Astrocyte (in vitro differentiated cells and primary cell): ENCODE measurements at places on chromosomes 12 and 14.

DNA sequence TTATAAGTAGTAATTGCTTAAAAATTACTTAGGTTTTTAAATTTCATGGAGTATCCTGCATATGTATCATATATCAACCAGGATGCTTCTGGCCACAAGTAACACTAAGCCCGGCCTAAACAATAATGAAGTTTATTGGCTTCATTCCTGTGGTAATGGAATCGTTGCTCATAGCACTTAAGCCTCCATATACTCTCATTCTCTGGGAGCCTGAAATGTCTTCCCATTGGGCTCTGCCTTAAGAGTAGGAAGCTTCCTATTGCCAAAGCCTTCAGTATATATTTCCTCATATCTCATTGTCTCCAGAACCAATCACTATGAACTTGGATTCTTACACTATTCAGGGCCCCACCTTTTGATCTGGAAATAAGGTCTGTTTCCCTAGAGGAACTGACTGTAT lies 83.8 kb upstream of the DNM1L start:
- peak; percentile 65 for DNase-seq

GRCh38 chr14:23275412-23275811 lies 10.5 kb downstream of the HOMEZ start:
- DNase-seq = no peak

DNA sequence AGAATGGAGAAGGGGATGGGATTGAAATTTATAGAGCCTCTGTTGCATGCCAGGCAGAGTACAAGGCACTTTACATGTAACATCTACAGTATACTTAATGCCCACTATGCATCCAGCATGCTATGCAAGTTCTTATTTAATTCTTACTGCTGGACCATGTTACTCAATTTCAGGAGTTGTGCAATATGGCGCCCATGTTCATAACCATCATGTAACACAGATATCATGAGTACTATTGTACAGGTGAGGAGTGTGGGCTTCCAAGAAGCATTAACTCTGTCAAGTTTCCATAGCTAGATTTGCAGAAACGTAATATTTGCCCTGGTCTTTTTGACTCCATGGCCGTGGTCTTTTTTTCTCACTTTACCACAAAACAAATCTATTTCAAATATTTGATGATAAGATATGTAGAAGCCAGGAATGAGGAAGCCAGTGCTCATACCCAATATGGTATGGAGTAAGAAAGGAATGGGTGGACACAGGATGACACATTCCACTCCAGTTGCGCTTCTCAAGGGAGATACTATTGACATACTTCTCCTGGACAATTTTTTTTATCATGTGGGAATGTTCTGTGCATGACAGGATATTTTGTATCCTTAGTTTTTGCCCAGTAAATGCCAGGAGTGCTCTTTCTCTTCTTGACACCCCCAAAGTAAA lies 191.8 kb downstream of the C12orf75 start:
- DNase-seq = peak; percentile 90

DNA sequence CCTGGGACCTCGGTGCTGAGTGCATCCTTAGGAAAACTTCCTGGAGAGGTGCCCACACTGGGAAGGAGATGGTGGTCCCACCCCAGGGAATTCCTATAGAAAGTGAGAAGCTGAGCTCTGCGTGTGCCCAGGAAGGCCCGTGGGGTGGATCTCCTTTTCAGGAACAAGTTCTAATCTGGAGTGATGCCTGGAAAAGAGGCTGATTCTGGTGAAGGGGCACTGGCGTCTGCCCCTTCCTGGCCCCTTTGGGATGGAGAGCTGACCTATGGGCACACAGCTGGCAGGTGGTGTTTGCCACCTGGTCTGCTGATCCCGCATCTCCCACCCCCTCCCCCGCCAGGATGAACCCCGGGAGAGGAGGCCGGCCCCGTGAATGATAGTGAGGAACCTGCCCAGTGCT lies 142.0 kb upstream of the RTL1 start:
- no peak for DNase-seq

DNA sequence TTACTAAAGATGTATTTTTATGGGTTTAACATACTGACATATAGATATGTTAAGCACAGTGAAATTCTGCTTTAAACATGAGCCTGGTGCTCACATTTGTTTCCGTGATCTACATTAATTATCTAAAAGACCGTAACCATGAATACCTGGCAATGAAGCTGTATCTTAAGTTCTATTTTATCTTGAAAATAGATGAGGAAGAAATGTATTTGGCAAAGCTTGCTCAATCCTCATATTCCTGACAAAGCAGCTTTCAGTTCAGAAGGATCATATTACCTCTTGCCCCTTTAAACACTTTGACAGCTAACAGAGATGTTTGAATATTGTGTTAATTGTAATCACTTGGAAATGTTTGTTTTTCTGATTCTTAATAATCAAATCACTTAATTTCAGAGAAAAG lies 9.8 kb downstream of the EPYC start:
- DNase-seq = no peak

DNA sequence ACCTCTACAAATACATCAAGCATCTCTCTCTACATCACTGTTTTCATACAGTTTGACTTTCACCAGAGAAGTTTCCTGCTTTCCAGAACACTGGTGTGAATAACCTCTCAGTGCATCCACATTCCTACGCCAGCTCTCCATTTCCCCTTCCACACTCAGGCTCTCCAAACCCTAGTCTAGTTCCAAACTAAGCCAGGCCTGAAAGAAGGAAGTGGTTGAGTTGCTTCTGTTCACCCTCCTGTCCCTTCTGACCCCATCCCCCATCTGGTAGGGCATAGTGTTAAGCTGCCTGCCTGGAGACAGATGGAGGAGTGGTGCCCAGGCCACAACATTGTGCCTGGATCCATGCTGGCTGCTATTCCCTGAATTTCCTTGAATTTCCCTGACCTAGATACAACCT lies 132.4 kb downstream of the GPR65 start:
- no peak for DNase-seq

DNA sequence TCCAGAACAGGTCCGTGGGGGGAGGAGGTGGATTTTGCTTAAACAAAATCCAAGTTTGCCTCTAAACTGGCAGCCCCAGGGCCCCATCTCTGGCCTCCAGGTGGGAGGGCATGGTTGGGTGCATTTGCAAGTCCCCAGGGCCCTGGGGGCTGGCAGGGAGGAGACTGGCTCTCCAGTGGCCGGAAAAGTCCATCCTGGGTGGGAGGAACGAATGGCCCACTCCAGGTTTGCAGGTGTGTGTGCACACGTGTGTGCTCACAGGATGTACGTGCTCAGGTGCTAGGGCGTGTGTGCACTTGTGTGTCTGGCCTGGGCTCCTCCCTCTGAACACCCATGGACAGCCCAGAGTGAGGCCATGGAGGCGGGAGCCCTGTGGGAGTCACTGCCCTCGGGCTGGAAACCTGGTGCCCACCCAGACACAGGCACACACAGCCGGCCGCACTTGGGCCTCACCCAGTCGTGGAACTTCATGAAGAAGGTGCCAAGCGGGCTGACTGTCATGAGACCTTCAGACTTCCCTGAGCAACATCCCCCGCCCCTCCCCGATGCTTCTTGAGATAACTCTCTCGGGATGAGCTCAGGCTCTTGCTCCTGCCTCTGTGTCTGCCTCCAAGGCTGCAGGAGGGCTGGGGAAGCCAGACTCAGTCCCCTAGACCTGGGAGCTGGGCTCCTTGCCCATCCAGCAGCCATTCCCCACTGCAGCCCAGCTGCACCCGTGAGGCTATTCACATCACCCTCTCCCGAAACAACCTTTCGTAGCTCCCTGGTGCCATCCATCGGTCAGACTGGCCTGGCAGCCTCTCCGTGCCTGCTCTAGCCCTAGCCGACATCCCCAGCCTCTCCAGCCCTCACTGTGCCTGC lies 9.4 kb downstream of the AHNAK2 start:
- peak; percentile 12 for DNase-seq

DNA sequence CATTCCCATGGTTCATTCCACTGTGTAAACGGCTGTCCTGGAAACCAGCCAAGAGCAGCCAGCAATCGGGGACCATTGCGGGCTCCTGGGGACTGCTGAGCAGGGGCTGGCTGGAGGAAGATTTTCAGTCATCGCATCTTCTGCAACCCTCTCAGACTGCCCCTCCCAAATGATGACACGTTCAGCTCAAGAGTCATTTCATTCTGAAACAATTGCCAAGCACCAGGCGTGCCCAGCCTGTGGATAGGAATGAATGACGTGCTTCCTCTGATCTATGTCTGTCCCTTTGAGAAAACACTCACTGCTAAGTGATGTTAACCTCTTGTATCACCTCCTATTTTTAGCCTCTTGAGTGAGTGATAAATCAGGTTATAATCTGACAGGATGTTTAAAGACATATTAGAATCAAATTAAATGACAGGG lies 62.0 kb downstream of the NDUFA12 start:
- DNase-seq = peak; percentile 77

- DNase-seq = no peak
Measured at GRCh38 chr12:57469296-57470164, 9.9 kb downstream of the GLI1 start.
